Thyroid gland (tissue), 4 donors: ENCODE measurements at places on chromosomes 13 and 19.
A peak's percentile ranks its signal among the peaks of the same experiment; 100 is the strongest.

DNA sequence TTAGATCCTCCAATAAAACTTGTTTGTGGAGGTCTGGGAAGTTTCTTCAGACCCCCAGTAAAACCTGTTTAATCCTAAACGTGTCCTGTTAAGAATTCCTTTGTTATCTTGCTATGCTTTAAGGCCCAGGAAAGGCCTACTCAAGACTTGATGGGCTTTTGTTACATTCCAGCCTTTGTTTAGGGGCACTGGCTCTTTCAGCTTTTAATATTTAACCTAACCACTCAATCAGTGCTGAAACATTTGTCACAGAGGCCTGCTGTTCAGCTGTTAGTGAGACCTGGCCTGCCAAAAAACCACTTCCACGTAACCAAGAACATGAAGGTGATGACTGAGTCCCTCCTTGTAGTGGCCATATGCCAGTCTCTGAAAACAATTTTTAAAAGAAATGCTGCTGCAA, 41.7 kb downstream of the PCDH17 start:
- DNase-seq: no peak
- no peaks in the 10 kb centered on the region for H3K4me1 ChIP-seq
- no peak overlapping the region for H3K27ac ChIP-seq
- no peak overlapping the region for H3K4me3 ChIP-seq
- no peaks in the 10 kb centered on the region for H3K36me3 ChIP-seq

- no peaks in the 10 kb centered on the region for H3K4me1 ChIP-seq
- no peak overlapping the region for H3K4me3 ChIP-seq
- no peak for DNase-seq
- H3K27ac ChIP-seq: no peak overlapping the region
- no peaks in the 10 kb centered on the region for H3K36me3 ChIP-seq
Measured at GRCh38 chr13:35818633-35819067, 312.5 kb downstream of the DCLK1 start.

DNA sequence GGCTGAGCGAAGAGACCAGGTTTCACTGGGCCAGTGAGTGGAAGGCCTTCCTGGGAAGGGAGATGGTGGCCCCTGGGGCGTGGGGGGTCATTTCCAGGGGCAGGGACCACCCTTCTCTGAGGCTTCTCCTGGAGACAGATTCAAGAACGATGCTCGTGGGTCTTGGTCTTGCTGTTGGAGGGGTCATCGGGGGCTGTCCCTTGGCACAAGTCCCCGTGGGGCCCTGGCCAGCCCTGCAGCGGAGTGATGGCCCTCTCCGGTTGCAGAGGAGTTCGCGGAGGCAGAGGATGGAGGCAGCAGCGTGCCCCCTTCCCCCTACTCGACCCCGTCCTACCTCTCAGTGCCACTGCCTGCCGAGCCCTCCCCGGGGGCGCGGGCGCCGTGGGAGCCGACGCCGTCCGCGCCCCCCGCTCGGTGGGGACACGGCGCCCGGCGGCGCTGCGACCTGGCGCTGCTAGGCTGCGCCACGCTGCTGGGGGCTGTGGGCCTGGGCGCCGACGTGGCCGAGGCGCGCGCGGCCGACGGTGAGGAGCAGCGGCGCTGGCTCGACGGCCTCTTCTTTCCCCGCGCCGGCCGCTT, 4.8 kb downstream of the TTC9B start:
- peaks cover 22% of the 10 kb centered on the region for H3K4me1 ChIP-seq
- no peaks in the 10 kb centered on the region for H3K27me3 ChIP-seq

GRCh38 chr19:5420953-5421352, 34.3 kb upstream of the ZNRF4 start:
- no peaks in the 10 kb centered on the region for H3K4me1 ChIP-seq
- no peak overlapping the region for H3K27ac ChIP-seq
- H3K36me3 ChIP-seq: no peaks in the 10 kb centered on the region
- DNase-seq: no peak
- H3K27me3 ChIP-seq: no peaks in the 10 kb centered on the region

- no peak for DNase-seq
- no peak overlapping the region for H3K4me3 ChIP-seq
- no peak overlapping the region for H3K27ac ChIP-seq
Measured at GRCh38 chr19:58091251-58091995, 6.6 kb downstream of the ZSCAN18 start.

DNA sequence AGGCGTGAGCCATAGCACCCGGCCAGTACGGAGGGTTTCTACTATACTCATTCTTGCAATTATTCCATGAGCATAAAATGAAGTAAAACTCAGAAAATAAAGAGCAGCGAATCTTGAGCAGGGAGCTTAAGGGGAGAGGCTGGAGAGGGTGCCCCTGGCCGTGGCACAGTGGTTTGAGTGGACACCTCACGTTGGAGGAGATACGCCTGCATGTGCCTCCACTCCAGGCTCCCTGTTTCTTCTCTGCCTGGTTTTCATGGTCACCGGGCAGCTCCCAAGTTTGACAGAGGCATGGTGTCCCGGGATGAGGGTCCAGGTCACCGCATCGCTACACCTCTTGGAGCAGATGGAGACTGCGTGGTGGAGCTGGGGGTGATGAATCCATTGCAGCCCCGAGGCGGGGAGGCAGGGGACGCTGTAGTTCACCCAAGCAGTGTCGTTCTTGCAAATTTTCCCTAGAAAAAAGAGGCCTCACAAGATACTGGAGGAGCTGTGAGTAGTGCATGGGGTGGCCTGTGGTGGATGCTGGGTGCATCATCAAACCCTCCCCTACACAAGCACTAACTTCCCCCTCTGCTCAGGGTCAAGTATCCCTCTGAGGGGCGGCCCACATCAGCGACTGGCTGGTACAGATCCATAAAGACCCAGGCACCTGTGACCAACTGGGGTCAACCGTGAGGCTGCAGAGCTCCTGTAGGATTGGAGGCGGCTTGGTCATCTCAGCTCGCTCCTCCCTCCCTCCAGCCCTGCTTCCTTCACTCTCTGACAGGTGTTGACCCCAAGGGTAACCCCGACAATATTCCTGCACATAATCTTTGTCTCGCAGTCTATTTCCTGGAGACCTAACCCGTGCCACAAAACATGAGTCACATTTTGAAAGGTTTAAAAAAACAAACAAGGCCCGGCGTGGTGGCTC, 3.6 kb upstream of the MIER2 start:
- DNase-seq: no peak
- H3K4me3 ChIP-seq: no peak overlapping the region
- no peaks in the 10 kb centered on the region for H3K36me3 ChIP-seq
- no peak overlapping the region for H3K27ac ChIP-seq
- no peaks in the 10 kb centered on the region for H3K27me3 ChIP-seq
- H3K4me1 ChIP-seq: peaks cover 6% of the 10 kb centered on the region

- no peaks in the 10 kb centered on the region for H3K27me3 ChIP-seq
- peak overlapping the region; percentile 51 for H3K27ac ChIP-seq
- peaks cover 9% of the 10 kb centered on the region for H3K36me3 ChIP-seq
- no peak for DNase-seq
Measured at GRCh38 chr19:10769533-10770491, 51.9 kb downstream of the DNM2 start.

DNA sequence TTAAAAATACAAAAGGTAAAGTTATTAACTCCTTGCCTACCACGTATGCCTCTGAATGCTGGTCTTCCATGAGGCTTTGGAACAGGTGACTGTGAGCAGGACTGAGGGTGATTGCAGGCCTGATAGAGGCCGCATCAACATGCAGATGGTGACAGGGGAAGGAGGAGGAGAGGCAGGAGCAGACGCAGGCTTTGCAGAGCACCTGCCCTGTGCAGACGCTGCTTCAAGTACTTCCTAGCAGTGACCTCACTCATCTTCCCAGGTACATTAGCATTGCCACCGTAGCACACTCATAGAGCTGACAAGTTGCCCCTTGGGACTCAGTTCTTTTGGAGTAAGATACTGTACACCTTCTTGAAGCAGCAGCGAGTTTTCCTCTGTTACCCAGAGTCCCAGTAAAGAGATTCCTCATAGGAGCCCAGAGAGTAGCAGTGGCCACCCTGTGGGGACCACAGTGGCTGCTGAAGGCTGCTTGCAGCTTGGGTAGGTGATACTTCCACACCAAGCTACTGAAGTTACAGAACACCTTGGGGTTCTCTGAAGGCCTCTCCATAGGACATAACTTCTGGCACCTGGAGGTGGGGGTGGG, 56.0 kb downstream of the ZNF536 start:
- no peak for DNase-seq
- H3K36me3 ChIP-seq: no peaks in the 10 kb centered on the region
- no peak overlapping the region for H3K4me3 ChIP-seq
- no peak overlapping the region for H3K27ac ChIP-seq
- H3K27me3 ChIP-seq: no peaks in the 10 kb centered on the region
- peaks cover 11% of the 10 kb centered on the region for H3K4me1 ChIP-seq

DNA sequence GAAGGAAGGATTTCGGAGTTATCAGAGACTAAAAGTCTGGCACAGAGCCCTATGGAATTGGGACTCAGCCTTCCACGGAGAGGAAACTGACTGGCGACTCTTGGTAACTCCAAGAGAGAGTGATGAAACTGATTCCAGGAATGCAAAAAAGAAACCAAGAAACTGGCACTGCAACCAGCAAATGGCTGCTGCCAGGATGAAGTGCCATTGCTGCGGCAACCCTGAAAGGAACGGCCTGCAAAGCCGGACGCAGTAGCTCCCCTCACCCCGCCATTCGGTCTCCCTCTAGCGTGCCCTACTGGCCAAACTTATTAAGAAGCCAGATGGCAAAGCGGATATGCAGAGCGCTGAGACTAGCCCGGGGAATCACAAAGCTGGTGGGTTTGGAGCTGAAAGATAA, 236.0 kb downstream of the PCDH9 start:
- H3K36me3 ChIP-seq: no peaks in the 10 kb centered on the region
- H3K27ac ChIP-seq: no peak overlapping the region
- H3K4me1 ChIP-seq: no peaks in the 10 kb centered on the region
- DNase-seq: peak; percentile 79
